AG04450 (cell line): ENCODE measurements at places on chromosomes 7 and 10.

DNA sequence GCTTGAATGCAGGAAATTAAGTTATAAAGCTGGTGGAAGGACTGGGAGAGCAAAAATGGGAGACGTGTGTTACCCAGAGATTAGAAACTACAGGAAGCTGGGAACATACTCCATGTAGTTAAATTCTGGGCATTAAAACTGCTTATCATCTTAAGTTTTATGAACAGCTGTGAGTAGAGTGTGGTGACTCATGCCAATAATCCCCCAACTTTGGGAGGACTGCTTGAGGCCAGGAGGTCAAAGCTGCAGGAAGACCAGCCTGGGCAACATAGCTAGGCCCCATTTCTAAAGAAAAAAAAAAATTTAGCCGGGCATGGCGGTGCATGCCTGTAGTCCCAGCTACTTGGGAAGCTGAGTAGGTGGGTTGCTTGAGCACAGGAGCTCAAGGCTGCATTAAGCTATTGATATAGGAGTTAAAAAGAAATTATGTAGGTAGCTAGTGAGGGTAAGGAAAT lies 56.2 kb upstream of the SEPHS1 start:
- DNase-seq, result no peak

DNA sequence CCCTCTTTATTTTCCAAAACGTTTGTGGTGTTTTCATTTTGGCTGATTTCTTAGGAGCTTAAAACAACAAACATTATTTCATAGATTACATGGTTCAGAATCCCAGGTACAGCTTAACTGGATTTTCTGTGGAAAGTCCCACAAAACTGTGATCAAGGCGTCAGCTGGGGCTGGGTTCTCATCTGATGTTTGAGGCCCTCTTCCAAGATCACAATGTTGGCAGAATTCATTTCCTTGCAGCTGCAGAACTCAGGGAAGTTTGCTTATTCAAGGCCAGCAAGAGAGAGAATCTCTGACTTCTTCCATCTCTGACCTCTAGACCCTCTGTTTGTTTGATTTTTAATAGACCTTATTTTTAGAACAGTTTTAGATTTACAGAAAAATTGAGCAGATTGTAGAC lies 108.4 kb upstream of the AGK start:
- no peak for DNase-seq

- DNase-seq, result no peak
Observed at GRCh38 chr7:5375925-5376324, 47.7 kb downstream of the TNRC18 start.

- DNase-seq, result no peak
Observed at GRCh38 chr10:33101392-33101787, 143.4 kb upstream of the ITGB1 start.

GRCh38 chr10:43137717-43138020 lies 576 bp upstream of the CSGALNACT2 start:
- no peak for DNase-seq

- DNase-seq, result no peak
Observed at GRCh38 chr10:33764694-33765185, 430.3 kb upstream of the NRP1 start.
